ENCODE measurements at places on chromosomes 2 and 18.

GRCh38 chr2:31998731-31999383, 12.0 kb downstream of the MEMO1 start:
- peaks cover 33% of the 10 kb centered on the region for H3K4me1 ChIP-seq
- no peak overlapping the region for H3K27ac ChIP-seq
- no peak overlapping the region for H3K4me3 ChIP-seq
- no peaks in the 10 kb centered on the region for H3K27me3 ChIP-seq

GRCh38 chr2:82124629-82125028, 1820.1 kb upstream of the LRRTM1 start:
- H3K36me3 ChIP-seq = no peaks in the 10 kb centered on the region
- no peak for DNase-seq
- H3K4me1 ChIP-seq = no peaks in the 10 kb centered on the region
- H3K4me3 ChIP-seq = no peak overlapping the region
- no peak overlapping the region for H3K27ac ChIP-seq

DNA sequence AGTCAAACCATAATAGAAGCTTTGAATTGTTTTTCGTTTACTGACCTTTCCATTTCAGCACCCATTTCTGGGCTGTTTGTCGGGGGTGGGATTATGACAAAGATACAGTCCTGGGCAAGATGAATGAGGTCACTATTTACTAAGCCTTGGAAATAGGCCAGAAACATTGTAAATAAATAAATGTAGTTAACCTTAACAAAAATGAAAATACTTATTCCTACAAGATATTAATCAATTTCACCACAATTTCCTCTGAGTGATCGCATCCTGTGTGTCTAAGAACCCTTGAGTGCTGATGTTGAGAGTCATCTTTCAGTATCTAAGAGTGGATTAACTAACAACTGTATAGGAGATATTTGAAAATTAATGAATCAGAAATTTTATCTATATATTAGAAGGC, 14.0 kb downstream of the ITGA4 start:
- H3K36me3 ChIP-seq = peaks cover 17% of the 10 kb centered on the region
- H3K4me3 ChIP-seq = peak overlapping the region; percentile 9
- peak overlapping the region; percentile 18 for H3K27ac ChIP-seq
- H3K27me3 ChIP-seq = no peaks in the 10 kb centered on the region

GRCh38 chr18:8661754-8662559, 43.4 kb upstream of the MTCL1 start:
- no peaks in the 10 kb centered on the region for H3K4me1 ChIP-seq
- no peaks in the 10 kb centered on the region for H3K36me3 ChIP-seq
- H3K4me3 ChIP-seq = no peak overlapping the region
- H3K27me3 ChIP-seq = no peaks in the 10 kb centered on the region
- H3K27ac ChIP-seq = no peak overlapping the region
- no peak for DNase-seq

DNA sequence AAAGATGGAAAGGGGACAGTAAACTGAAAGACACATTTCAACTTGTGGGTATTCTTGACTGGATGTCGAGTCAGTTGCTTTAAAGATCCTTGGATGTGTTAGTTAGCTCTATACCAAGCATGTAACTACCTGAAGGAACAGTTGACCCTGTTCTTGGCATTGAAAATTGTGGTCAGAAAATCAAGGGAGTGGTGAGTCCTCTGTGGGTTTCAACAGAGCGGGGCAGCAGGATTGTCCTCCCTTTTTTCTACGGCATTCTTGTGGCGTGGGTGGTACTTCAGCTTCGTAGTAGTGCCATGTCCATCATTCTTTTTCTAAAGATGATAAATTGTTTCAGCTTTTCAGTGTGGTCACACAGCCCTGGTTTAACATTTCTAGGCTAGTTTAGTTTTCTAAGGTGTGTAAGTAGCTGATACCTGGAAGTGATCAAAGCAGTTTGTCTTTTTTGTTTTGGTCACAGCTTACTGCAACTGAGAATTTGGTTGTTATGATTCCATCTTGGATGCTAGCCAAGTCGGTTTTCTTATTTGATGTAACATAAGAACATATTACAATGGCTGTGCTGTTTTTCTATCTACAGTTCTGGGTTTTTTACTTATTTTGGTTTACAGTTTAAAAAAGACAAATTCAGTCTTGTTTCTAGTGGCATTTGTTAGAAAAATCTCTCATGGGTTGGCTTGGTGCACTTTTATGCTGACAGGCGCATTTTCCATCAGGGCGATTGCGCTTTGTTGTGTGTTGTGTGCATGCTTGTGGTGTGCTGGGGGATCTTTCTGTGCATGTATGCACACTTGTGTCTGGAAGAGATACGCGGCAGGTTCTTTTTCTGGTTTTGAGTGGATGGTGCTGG, 84.7 kb downstream of the ZNF407 start:
- H3K27me3 ChIP-seq = no peaks in the 10 kb centered on the region
- H3K36me3 ChIP-seq = no peaks in the 10 kb centered on the region
- no peaks in the 10 kb centered on the region for H3K4me1 ChIP-seq
- H3K4me3 ChIP-seq = no peak overlapping the region

- no peak overlapping the region for H3K4me3 ChIP-seq
- H3K4me1 ChIP-seq = no peaks in the 10 kb centered on the region
- H3K27ac ChIP-seq = no peak overlapping the region
- DNase-seq = no peak
- H3K27me3 ChIP-seq = peaks cover 4% of the 10 kb centered on the region
Observed at GRCh38 chr2:227124811-227125210, 39.2 kb downstream of the COL4A4 start.
